RPMI7951 (cell line): ENCODE measurements at places on chromosomes 5 and 9. TPM values are rescaled to one million over a fixed set of nuclear protein-coding genes. Genes with fewer than 3 reads are reported as not detected.

DNA sequence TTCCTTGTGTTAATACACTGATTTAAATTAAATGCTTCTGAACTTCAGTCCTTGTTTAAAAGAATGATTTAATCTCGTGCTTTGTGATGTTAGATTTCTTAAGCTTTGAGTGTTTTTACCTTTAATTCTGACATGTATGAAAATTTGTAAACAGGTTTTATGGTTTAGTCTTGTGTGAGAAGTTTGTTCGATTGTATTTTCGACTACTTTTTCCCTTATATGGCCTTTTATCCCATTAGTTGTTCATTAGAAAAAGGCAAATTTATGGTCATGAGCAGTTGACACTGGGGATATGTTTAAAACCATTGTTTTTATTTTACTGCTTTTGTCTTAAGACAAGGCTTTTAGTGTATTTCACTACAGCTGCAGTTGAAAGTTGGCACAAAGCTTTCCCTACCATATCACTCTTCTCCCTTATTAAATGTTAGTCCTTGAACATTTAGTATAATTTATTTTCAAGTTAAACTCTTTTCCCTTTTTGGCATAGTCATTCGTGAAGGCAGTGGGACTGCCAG, 3.3 kb downstream of the UBE2R2 start:
- no peak for DNase-seq

DNA sequence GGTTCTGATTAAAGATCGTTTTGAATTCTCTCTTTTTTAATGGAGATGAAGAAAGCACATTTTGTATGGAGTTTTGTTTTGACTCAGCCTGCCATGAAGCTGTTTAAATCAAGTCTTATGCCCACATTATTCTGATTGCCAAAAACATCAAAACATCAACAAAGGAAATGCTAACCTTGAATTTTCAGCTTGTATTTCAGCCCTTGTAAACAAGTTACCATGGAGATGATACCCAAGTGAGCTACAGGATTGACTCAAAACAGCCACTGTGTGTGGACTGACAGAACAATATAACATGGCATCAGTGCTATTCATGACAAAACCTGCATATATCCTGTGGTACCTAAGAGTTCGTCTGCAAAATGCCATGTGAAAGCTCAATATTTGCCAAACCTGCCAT, 1581.0 kb downstream of the MAT2B start:
- DNase-seq, result no peak

GRCh38 chr5:54905942-54906537, 79.4 kb downstream of the ESM1 start:
- DNase-seq, result peak; percentile 47

DNA sequence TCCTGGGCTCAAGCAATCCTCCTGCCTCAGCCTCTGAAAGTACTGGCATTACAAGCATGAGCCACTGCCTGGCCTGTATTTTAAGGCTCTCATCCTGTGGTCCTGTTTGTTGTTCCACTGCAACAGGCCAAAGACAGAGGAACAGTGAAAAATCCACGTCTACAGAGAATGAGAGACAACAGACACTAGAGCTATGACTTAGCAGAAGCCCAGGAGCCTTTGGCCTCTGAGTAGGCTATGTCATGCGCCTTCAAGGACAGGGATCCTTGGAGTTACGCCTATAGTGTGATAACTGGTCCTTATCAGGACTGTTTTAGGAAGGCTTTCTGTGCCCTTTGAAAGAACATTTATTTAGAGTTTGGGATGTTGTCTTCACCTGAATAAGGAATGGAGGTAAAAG, 10.5 kb downstream of the POC5 start:
- no peak for DNase-seq

GARNL3 gene
- 2.5 and 3.2 TPM in 2 replicates for total RNA-seq
